Stimulated activated CD8-positive, alpha-beta memory T cell treated with anti-CD3 and anti-CD28 coated beads, Interleukin-2, amount 100 ng/mL, for 48 hours (primary cell): ENCODE measurements at places on chromosomes 1 and 21.

GRCh38 chr1:17250601-17251000, 1.7 kb downstream of the PADI3 start:
- no peak for DNase-seq

DNA sequence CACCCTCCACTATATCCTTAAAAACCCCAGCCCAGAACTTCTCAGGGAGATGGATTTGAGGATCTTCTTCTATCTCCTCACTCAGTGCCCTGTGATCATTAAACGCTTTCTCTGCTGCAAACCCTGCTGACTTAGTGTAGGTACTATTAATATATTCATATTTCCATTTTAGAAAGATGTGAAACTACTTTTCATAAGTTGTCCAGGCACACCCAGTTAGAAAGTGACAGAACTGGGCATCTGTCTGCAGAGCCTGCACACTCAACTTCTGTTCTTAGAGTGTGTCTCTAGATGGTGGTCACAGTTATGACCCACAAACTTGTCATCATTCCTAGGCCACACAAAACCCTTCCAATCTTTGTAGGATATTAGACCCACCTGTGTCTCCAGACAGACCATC, 55.0 kb downstream of the FCRL5 start:
- no peak for DNase-seq

- DNase-seq: no peak
Observed at GRCh38 chr1:98081944-98082343, 161.1 kb upstream of the DPYD start.

- DNase-seq: no peak
Observed at GRCh38 chr21:44332383-44332782, 6.8 kb downstream of the CFAP410 start.

DNA sequence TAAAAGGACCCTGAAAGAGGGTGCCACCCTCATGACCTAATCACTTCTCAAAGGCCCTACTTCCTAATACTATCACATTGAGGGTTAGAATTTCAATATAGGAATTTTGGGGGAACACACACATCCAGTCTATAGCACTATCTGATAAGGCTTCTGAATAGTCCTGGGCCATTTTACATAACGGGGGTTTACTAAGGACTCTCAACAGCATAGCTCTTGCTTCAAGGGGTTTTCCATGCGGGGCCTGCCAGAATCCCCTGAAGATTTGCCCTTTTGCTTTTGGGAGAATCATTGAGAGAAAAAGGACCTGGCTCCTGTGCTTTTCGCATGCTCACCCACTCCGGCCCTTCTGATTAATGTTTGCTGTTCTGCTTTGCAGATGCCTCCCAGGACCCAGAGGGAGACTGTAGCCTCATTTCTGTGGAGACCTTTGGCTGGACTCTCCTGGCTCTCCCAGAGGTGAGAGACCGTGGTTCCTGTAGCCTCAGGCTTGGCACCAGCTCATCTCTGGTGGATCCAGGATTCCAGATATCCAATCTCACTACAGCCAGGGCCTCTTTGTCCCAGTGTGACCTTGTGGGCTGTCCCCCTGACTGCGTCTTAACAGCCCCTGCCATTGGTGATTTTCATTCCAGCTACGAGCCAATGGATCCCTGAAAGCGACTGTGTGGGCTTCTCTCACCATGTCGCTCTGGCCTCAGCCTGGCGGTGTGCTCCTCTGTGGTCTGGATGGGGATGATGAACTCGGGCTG, 72.6 kb downstream of the DDR2 start:
- no peak for DNase-seq

GRCh38 chr1:70583522-70583921, 172.5 kb downstream of the CTH start:
- DNase-seq: no peak

DNA sequence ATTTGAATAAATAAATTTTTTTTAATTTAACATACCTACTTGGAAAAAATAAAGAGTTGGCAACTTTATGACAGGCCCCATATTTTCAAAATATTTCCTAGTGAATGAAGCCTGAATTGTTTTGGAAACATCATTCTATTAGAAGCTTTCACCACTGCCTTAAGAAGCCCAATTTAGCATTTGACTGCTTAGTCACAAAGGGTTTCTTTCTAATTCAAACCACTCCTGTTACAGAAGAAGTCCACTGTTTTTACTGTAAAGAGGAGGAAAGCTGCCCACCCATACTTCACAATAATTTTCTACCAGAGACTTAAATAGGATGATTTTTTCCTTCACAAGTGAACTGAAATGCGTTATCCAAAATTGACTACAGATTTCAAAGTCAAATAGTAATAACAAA, 534.6 kb upstream of the PTBP2 start:
- DNase-seq: no peak

DNA sequence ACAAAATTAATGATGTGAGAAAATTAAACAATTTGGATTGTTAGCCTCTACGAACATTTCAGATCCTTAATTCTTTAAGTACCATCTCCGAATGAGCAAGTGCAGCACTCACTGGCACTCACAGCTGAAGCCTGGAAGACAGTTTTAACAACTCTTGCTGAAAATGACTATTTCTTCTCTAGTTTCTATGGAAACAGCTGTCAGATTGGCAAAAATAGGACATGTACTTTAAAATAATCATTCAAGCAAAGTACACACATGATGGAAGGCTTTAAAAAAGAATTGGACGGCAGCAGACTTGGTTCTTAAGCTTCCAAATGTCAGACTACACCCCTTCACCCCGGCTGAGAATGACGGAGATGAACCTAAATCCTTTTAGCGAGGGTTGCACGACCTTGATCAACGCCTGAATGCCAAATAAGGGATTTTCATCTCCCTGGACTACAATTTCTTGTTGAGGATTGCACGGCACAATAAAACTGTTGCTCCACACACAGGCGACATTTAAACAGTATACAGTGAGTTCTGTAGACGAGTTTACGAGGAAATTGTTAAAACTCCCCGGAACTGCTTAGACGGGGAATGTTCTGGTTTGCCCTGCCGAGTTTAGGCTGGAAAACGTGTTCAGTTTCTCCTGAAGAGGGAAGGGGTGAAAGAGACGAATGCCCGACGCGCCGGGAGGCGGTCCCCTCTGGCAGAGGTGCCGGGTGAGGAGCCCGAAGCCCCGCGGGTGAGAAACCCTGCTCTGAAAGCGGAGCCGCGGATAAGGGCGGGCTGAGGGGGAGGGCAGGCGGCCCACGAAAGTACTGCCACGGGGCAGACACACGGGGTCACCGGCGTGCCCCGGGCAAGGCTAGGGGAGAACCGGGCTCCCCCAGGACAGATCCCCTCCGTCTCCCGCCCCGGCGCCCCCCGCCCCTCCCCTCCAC, 671 bp downstream of the OMA1 start:
- DNase-seq: peak; percentile 55

- DNase-seq: no peak
Observed at GRCh38 chr1:64745181-64745985, 508 bp downstream of the RAVER2 start.

DNA sequence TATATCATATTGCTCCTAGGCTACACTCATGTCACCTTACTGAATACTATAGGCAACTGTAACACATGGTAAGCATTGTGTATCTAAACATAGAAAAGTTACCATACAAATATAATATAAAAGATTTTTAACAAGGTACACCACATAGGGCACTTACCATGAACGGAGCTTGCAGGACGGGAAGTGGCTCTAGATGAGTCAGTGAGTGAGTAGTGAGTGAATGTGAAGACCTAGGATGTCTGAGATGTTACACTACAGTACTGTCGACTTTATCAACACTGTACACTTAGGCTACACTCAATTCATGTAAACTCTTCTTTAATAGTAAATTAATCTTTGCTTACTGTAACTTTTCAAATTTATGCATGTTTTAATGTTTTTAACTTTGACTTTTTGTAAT, 81.0 kb upstream of the PLD5 start:
- no peak for DNase-seq
